ENCODE measurements at places on chromosomes 1 and 21.

DNA sequence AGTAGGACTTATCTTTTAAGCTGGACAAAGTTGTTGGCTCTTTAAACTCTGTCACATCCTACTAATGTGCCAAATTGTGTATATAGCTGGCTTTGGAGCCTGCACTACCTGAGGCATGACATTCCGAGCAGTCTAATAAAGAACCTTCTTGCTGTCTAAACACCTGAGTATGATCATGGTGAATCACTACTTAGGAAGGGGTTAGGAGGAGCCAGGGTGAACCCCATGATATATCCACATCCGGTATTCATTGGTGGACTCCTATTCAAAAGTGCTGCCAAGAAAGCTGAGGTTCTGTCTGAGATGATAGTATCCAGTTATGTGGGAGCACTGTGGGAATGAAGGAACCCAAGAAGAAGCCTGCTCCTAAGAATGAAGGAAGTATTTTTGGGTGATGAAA lies 27.1 kb downstream of the CRNN start:
- no peak for DNase-seq

DNA sequence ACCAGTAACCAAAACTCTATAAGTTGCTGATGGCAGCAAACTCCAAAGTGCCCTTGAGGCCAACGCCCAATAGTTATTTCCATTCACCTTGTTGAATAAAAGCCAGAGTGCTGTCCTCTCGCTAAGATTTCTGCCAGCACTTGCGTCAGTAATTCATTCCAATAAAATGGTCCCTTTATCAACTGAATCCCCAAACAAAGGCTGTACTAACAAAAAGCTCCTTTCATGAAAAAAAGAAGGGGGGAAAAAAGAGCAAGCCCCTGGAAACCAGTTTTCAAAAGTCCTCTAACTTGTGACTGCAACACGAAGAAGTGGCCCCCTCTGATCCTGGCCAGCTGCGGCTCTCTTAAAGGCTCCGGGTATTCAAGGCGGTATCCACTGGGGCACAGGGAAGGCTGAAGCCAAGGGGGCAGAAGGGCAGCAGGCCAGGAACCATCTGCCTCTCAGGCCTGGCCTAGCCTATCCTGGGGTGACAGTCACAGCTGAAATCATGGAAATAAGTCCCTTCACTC lies 55.8 kb upstream of the ZNF326 start:
- DNase-seq = no peak

DNA sequence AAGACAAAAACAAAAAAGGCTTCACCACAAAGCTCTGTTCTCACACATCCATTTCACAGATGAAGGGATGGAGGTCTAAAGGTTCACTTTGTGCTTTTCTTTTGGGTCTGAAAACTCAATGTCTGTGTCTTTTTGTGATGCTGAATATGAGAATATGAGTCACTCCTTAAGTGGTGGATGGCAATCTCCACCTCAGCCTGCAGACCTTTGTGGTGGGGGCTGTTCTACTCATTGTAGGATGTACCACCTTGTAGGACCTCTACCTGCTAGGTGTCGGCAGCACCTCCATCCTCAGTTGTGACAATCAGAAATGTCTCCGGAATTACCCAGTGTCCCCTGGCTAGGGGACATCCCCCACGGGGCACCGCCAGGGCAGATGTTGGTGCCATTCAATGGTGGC lies 42.8 kb downstream of the UBASH3A start:
- no peak for DNase-seq

DNA sequence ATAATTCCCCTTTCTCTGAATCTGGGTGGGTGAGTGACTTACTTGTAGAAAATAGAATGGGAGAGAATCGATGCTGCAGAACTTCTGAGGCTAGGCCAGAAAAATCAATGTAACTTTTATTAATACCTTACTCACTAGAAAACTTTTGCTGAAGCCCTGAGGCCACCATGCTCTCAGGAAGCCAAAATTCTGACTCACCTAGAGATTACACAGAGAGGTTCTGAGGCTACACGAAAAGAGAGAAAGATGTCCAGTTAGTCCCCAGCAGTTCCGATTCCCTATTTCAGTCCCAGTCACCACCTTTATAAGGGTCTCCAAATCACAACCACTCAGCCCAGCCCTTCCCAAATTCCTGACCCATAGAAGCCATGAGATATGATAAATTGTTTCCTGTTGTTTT lies 135.2 kb downstream of the NTPCR start:
- DNase-seq = no peak

- DNase-seq = no peak
Observed at GRCh38 chr1:201354151-201354900, 23.2 kb downstream of the TNNT2 start.

DNA sequence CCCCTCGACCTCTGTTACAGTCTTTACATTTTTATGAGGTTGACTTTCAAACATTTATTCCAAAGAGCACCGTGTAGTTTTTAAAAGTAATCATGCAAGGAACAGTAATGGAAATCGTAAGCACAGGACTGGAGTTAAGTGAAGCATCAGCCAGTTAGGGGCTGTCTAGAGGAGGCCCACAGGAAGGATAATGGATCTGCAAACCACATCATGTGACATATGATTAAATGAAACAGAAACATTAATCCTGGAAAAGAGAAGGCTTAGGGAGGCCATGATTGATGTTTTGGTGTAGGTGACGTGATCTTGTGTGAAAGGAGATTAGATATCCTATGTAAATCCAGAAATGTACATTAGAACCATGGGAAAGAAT lies 25.0 kb downstream of the RGS7 start:
- no peak for DNase-seq

GRCh38 chr1:29356663-29357062 lies 120.3 kb downstream of the PTPRU start:
- no peak for DNase-seq

DNA sequence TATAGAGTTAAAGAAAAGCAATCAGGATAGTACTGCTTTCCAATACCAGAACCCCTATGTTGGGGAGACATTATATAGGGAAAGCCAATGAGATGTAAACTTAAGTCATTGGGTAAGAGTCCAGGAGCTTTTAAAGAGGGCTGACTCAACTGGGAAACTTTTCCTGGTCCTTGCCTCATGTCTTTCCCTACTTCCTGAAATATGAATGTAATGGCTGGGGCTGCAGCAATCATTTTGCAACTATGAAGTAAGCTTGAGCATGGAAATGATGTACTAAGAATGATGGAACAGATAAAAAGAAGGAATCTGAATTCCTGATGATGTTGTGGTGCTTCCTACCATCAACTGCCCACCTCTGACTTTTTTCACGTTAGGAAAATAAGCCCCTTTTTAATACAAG lies 55.7 kb downstream of the WDR3 start:
- no peak for DNase-seq

DNA sequence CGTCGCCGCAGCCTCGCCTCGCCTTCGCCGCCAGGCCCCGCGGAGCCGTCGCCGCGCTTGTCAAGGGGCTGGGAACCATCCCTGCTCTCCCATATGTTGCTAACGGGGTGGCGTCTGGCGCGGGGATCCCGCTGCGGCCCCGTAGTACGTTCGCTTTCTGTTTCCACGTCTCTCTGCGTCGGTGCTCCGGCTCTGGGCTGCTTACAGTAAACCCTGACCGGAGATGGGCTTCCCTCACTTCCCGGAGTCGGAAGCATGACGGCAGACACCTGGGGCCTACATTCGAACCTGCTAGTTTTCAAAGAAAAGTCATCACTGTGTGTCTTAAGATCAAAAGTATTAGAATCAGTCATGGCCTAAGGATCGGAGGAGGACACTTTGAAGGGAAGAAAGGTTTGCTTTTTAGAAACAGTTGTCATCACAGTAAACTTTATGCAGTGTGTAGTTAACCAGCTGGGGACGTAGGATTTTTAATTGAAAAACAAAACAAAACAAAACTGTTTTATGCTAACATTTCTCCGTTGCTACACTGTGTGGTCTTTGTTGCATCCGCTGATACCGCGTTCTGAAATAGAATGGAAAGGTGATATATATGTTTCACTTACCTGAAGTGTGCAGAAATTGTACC lies 69.0 kb downstream of the SLC35A3 start:
- DNase-seq = peak; percentile 65

Measured in T follicular helper cell (primary cell).